ENCODE measurements at places on chromosomes 3 and 15.

DNA sequence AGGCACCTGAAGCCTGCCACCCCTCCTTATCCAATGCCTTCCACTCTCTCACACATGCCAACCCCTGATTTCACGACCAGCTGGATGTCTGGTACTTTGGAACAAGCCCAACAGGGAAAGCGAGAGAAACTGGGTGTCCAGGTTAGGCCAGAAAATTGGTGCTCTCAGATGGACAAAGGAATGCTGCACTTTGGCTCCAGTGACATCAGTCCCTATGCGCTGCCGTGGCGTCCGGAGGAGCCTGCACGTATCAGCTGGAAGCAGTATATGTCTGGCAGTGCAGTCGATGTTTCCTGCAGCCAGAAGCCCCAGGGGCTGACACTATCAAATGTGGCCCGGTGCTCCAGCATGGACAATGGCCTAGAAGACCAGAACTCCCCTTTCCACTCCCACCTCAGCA, 45.2 kb downstream of the CDAN1 start:
- DNase-seq: no peak

GRCh38 chr3:871651-872050, 221.2 kb upstream of the CNTN6 start:
- DNase-seq: no peak

DNA sequence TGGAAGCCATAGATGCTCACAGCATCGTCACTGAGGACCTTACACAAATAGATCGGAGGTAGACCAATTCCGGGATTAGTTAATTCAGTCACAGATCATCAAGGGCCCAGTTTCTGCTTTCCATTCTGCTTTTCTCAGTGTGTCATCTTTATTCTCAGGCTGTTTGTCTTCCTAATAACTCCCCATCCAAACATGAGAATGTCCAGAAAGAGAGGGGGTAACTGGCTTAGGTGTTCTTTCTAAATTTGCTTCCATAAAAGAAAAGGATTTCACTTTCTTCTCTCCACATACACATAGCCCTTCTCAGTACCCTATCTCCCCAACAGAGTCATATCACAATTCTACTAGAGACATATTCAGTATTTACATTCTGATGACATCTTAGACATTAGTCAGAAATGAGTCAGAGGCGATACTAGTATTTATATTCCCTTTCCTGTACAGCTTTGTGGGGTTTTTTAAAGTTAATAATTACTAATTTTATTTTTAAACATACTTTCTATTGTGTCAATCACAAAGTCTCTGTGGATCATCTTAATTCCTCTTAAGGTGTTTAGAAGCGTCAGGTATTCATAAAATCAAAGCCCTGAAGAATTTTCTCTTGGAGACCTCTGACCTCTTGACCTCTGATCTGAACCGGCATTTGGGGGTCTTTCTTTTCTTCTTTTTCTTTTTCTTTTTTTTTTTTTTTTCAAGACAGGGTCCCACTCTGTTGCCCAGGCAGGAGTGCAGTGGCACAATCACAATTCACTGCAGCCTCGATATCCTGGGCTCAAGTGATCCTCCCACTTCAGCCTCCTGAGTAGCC, 24.3 kb upstream of the IL12A start:
- no peak for DNase-seq

- no peak for DNase-seq
Observed at GRCh38 chr3:186162221-186162620, 53.3 kb upstream of the ETV5 start.

DNA sequence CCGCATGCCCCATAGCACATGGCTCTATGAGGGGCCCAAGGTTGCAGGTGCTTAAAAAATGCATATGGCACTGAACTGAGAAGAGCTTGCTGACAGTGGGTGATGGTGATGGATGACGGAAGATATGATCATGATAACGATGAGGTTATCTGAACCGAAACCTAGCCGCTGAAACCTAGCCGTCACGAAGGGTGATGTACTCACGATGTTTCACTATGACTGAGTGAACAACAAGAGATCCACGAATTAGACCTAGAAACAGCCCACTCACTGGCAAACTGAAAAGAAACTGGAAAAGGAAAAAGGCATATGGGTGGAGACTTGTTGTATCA, 57.6 kb upstream of the BCL6 start:
- DNase-seq: peak; percentile 80

DNA sequence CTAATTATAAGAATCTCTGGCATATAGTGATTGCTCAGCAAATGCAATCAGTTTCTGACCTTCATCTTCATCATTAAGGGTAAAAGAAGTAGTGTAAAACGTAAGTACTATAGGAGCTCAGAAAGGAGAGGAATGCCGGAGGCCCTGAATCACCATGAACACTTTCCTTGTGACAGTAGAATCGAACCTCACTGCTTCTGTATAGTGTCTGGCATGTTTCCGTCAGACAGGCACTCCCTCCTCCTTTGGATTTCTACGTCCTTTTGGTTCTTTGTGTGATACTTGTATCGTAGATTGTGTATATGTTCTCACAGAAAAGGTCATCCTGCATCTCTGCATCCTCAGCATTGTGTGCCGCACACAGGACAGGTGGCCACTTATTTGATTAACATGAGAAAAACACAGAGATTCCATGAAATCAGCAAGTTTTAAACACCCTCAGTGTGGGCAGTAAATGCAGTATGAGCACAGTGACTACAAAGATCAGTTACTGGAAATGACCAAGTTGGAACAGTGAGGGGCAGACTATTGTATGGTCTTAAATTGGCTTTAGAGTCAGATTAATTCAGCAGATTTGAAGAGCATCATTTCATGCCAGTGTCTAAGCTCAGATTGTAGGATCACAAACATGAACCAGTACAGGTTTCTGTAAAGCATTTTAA, 234.5 kb downstream of the UBE2E2 start:
- DNase-seq: no peak
